ENCODE measurements at places on chromosomes 3 and 15. TPM values are rescaled to one million over a fixed set of nuclear protein-coding genes. Genes with fewer than 3 reads are reported as not detected.

DNA sequence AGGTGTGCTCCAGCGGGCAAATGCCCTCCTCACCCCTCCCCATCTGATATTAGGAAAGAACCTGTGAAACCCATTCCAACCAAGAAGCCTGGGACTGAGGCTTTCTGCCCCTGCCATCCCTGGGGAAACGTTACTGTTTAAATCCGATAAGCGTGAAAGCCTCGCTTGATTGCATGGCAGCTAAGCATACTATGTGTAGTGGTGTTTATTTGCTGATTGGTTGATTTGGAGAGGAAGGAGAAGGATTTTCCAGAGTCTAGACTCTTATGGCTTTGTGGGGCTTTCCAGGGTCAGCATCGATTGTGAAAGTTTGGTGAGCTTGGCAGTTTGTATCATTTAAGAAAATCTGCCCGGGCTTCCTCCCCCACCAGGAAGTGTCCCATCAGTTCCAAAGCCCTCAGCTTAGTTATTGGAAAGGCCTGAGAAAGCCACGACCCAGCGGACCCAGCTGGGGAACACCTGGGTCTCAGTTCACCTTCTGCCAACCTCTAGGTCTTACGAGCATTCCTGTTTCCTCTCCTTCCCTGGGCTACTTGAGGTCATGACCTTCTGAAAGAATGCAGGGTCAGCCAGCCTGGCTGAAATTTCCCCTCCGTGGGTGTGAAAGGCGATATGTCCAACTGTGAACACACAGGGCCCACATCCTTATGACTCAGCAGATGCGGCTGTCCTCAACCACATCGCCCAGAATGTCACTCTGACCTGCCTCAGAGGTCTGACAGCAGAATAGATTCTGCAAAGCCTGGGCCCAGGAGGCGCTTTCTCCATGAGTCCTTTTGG lies 62.8 kb upstream of the HERC1 start:
- peak; percentile 80 for DNase-seq

- DNase-seq: no peak
Measured at GRCh38 chr3:132236701-132237651, 80.2 kb upstream of the ACP3 start.

DNA sequence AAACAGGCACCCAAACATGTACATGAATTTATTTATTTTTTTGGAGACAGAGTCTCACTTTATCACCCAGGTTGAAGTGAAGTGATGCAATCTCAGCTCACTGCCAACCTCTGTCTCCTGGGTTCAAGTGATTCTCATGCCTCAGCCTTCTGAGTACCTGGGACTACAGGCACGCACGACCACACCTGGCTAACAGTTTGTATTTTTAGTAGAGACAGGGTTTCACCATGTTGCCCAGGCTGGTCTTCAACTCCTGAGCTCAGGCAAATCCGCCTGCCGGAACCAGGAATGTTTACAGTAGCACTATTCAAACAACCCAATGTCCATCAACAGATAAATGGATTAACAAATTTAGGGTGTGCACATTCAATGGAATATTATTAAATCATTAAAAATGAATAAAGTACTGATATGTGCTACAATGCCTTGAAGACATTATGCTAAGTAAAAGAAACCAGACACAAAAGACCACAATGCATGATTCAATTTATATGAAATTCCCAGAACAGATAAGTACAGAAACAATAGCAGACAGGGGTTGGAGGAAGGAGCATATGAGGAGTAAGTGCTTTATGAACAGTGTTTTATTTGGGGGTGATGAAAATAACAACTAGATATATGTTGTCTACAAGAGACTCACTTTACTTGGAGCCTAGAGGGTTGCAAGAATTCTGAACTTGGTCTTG lies 1.3 kb downstream of the LEO1 start:
- DNase-seq: no peak

DNA sequence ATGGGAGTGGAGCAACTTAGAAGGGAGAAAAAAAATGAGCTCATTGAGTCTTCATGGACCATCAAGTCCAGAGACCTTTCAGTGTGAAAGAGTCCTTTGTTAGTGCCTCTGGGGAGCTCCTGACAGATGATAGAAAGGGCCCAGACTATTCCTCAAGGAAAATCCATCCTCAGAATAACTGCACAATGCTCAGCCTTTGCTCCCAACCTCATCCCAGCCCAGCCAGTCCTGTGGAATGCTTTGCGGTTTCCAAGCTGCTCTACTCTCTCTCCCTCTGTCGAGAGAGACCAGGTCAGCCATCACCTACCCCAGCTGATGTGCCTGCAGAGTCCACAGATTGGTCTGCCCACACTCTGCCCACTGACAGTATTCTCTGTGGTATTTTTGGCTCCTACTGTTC lies 406.2 kb downstream of the MFSD1 start:
- no peak for DNase-seq

SLC27A2 gene
- 33.5 TPM for total RNA-seq

- peak; percentile 17 for DNase-seq
Measured at GRCh38 chr3:49295489-49296058, 18.5 kb upstream of the C3orf62 start.

- no peak for DNase-seq
Measured at GRCh38 chr3:126872701-126873342, 110.1 kb upstream of the PLXNA1 start.

- DNase-seq: no peak
Measured at GRCh38 chr3:4793311-4793710, 185.9 kb upstream of the BHLHE40 start.

- DNase-seq: no peak
Measured at GRCh38 chr3:190768891-190769290, 93.6 kb downstream of the GMNC start.

GRCh38 chr3:187359798-187360486 lies 8.2 kb upstream of the RTP4 start:
- no peak for DNase-seq

- no peak for DNase-seq
Measured at GRCh38 chr15:84606653-84607120, 5.9 kb downstream of the ZSCAN2 start.

CGNL1 gene
- total RNA-seq: not detected

DNA sequence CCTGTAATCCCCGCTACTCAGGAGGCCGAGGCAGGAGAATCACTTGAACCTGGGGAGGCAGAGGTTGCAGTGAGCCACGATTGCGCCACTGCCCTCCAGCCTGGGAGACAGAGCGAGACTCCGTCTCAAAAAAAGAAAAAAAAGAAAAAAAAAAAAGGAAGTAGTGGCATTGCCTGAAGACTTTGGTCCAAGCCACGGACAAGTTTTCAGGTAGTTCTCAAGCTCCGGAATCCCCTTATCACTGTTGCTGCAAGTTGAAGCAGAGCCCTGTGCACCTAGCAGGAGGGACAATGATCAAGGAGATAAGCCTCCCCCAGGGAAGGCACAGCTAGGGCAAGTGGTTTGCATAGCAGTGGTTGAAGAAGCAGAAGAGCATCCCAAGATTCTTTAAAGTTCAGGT lies 97.6 kb downstream of the MEX3B start:
- no peak for DNase-seq

- DNase-seq: no peak
Measured at GRCh38 chr3:48180531-48181253, 7.5 kb downstream of the CDC25A start.

AP3S2 gene
- total RNA-seq: 28.5 TPM

- no peak for DNase-seq
Measured at GRCh38 chr15:68784206-68784605, 36.5 kb downstream of the ANP32A start.

DNA sequence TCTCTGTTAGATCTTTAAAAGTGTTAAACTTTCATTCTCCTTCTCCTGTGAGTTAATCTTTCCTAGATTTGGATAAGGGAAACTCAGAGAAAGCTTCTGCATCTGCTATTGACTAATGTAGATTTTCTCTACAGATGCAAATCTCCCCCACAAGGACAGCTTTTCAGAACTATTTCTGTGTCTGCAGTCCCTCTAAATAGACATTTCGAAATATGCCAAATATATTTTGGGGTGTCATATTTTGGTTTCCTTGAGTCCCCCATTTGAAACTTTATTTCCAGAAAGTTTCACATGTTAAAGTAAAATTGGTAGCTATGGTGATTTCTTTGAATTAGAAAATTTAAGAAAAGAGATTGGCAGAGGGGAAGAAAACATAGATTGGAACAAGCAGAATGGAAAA lies 852.3 kb upstream of the ALCAM start:
- DNase-seq: no peak

- DNase-seq: no peak
Measured at GRCh38 chr3:188431553-188431952, 277.6 kb downstream of the LPP start.

- DNase-seq: no peak
Measured at GRCh38 chr3:49668861-49669260, 5.3 kb upstream of the APEH start.

- no peak for DNase-seq
Measured at GRCh38 chr3:65658401-65658800, 380.3 kb downstream of the MAGI1 start.

LRRIQ4 gene
- not detected for total RNA-seq

PDE8A gene
- 37.7 TPM for total RNA-seq

CASR gene
- 0.23 TPM for total RNA-seq

- no peak for DNase-seq
Measured at GRCh38 chr3:61665987-61666386, 104.6 kb downstream of the PTPRG start.

GRCh38 chr3:184815046-184815930 lies 3.3 kb downstream of the VPS8 start:
- DNase-seq: peak; percentile 47

GRCh38 chr15:59812889-59813288 lies 123.8 kb upstream of the BNIP2 start:
- DNase-seq: no peak

DNA sequence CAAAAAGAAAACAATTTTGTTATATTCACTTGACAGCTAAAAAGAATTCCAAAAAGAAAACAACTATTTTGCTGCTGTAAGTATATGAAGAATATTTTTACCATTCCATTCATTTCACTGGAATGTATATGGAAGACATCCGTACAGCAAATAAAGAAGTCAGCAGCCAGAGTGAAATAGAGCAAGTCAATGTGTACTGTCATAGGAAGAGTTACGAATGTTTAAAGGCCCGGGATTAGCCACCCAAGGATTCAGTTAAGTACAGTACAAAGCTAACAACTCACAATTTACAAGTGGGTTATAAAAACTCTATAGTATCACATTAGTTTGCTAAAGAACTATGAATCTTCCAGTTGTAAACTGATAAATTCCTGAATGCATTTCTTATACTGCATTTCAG lies 14.4 kb upstream of the XXYLT1 start:
- DNase-seq: no peak

DNA sequence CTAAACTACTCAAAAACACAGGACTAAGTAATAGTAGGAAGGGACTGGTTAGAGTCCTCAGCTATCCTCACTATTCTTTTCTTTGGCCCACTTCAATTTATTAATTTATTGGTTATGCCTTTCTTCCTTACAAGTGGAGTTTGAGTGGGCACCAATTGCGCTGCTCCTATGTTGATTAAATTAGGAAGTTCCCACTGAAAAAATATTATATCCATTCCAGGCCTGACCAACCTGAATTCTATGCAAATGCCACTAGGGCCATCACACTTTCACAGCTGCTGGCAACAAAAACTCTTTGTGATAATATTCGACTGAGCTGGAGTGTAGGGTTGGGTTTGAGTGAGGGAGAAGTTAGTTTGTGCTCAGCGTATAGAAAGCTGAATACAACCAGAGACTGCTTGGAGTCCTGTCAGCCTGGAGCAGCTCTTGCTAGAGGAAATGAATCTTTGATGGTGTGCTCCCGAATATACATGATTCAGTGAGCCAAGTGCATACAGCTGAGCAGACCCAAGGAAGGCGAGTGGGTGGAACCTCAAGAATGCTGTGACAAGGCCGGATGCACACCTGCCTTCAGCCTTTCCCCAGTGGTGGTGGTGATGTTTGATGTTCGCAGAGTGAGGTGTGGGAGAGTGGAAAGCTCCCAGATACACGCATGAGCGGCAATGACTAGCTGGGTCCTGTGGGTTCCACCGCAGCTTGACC lies 1.5 kb downstream of the ARHGEF3 start:
- peak; percentile 76 for DNase-seq

DNA sequence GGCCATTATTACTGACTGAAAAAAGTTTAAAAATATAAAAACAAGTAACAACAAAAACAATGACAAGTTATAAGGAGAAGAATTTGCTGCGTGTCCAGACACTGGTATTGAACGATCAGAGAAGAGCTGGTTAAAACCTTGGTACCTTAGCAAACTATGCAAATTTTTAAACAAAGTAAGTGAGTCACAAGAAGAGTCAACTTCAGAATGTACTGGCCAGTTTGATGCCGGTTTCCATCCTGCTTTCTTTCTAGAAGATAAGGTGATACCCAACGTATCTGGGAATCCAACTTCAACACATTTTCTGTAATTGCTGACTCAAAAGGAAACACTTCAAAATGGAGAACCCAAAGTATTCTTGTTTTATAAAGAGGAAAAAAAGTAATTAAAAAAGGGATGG lies 49.8 kb downstream of the RUBCN start:
- DNase-seq: no peak

GRCh38 chr3:192802957-192803899 lies 75.9 kb upstream of the FGF12 start:
- no peak for DNase-seq

DNA sequence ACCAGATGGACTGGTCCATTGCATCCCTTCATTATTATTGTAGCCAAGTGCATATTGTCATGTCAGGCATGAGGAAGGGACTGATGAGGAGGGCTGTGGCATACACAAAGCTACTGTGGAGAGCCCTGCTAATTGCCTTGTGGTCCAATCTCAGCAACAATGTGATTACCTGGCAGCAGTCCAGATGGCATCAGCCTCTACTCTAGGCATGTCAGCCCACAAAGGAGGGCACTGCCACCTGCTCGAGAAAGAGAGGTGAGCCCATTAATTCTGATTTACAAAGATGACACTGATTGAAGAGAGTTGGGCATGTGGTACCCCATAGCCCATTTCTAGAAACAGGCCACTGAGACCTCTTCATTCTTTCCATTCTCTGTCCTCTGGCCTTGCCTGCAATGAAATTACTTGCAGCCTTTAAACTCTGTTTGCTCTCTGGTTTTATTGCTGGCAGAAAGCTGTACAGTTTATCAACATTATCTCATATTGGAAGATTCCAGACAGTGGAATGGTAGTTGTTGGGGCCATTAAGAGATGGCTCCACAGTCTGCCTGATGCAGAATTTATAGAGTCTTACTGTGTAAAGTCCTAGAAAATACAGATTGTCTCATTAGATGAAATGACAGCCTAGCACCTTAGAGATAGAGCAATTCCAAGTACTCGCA lies 307.7 kb downstream of the ARPP21 start:
- no peak for DNase-seq

- no peak for DNase-seq
Measured at GRCh38 chr3:10517627-10518026, 12.2 kb upstream of the ATP2B2 start.

- no peak for DNase-seq
Measured at GRCh38 chr3:23873941-23874340, 42.8 kb downstream of the NKIRAS1 start.

- no peak for DNase-seq
Measured at GRCh38 chr3:52495777-52496602, 852 bp downstream of the STAB1 start.

TLR9 gene
- total RNA-seq: 1.2 TPM

- no peak for DNase-seq
Measured at GRCh38 chr3:48652923-48653715, 9.6 kb downstream of the CELSR3 start.

PLA2G4B gene
- total RNA-seq: 9.1 TPM

CACNA1D gene
- 1.9 TPM for total RNA-seq

- DNase-seq: no peak
Measured at GRCh38 chr15:66708389-66708788, 6.4 kb downstream of the SMAD6 start.

Measured in activated T-cell treated with anti-CD3 and anti-CD28 coated beads, Interleukin-2, amount 50 U/mL, for 72 hours (primary cell).